ENCODE measurements at places on chromosomes 16 and 17.
A peak's percentile ranks its signal among the peaks of the same experiment; 100 is the strongest.

- DNase-seq = no peak
These were observed 101.8 kb upstream of the METRNL start for GRCh38 chr17:82977606-82978005.

GRCh38 chr16:89143201-89143741 lies 28.3 kb upstream of the CDH15 start:
- no peak for DNase-seq

DNA sequence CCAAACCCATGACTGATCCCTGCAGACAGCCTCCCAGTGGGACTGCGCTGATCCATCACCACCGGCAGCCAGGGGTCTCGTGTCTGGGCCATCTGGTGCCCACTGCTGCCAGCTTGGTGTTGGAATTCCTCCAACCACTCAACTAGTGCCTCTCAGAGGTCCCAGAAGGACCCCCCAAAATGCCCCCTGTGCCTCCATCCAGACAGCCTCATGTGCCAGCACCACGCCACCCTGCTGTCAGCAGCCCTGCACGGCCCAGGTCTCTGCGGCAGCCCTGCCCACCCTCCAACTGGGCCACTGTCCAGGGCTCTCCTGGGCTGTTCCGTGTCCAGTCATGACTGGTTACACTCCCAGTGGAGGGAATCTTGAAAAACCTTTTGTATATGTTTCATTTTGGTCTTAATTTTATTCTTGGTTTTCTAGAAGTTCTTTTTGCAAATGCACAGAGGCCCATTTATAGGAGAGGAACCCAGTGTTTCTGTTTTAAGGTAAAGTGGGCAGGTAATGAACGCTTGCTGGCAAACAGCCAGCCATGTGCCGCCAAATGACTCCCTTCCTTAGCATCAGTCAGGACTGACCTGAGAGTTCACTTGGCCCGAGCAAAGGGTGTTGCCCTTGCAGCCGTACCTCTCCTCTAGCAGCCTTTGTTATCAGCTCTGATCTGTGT lies 34.6 kb downstream of the GRIN2C start:
- no peak for DNase-seq

DNA sequence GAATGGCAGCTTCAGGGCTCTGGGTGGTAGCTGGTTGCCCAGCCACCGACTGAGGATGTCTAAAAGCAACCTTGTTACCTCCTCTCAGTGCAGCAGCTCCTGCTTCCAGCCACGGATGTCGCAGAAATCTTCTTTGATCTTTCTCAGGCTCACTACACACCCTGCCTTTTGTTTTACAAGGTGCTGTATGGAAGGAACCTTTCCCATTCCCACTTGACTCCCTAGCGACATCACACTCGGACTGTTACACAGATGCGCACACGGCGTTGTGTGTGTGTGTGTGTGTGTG lies 135.8 kb upstream of the CPHXL start:
- no peak for DNase-seq

GRCh38 chr16:5309946-5310611 lies 212.5 kb upstream of the EEF2KMT start:
- no peak for DNase-seq

GRCh38 chr16:12958366-12958765 lies 57.0 kb downstream of the SHISA9 start:
- DNase-seq = no peak

GRCh38 chr17:82065638-82066303 lies at the start of gene DUS1L:
Gene DUS1L (minus strand): TSS chr17:82065804. CDS start chr17:82065059, 745 bp downstream.
- peak; percentile 63 for DNase-seq

GRCh38 chr16:70746040-70746707 lies 54.8 kb downstream of the VAC14 start:
- DNase-seq = no peak

DNA sequence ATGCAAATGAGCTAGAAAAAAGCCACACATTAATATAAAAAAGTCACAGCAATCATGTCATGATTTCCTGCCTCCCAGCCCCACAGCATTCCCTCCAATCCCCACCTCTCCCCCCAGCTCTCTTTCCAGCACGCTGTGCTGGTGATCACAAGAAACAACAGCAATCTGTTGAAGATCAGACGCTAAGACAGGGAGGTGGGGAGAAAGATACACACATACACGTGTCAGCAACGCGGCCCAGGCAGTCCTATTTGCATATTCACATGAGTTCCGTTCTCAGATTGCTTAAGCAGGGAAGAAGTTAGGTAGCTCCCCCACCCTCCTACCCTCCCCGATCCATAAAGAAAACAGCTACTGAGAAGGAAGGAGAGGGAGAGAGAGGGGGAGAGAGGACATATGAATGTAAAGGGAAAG lies 405.5 kb upstream of the PSMD7 start:
- DNase-seq = no peak

- DNase-seq = no peak
These were observed 21.3 kb downstream of the C16orf95 start for GRCh38 chr16:87295661-87296531.

DNA sequence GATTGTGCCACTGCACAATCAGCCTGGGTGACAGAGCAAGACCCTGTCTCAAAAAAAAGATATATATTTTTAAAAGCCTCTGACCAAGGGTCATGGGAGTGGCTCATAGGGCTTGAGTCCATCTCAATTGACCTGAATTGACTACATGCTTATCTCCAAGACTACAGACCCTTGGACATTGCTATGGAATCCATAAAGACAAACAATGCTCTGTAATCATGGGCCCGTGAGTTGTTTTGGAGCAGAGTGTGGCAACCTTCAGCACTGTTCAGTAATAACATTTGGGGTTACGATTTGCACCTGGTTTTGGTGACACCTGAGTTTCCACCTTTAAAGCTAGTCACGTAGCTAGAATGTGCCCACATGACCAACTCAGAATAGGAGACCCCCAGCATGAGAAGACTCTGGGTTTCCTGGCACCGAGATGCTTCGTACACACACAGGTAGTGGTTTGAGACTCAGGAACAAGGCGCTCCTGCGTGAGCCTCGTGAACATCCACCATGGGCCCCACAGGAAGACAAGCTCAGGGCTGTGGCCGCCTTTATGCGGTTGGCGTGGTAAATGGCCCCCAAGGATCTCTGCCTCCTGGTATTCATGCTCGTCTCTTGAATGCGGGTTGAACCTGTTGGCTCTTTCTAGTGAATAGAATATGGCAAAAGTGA lies 66.6 kb upstream of the RPH3AL start:
- DNase-seq = no peak

- no peak for DNase-seq
These were observed 47.6 kb downstream of the NLRC5 start for GRCh38 chr16:57036945-57037344.

DNA sequence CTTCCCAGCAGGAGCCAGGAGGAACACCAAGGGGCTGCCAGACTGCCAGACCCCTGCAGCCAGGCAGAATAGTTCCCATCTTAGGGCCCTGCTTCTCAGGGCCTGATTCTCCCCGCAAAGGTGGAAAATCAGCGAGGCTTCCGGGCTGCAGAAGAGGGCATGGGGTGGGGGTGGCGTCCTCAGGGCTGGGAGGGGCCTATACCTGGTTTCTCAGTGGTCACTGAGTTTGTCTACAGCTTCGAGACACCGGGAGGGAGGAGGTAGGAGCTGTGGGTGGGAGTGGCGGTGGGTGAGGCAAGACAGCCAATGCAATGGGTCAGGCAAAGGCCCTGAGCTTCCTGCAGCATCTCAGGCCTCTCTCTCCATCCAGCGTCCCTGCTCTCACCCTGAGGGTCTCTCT lies 14.3 kb downstream of the LRRC75A start:
- DNase-seq = no peak

- no peak for DNase-seq
These were observed 9.1 kb downstream of the SLC39A11 start for GRCh38 chr17:73083432-73083831.

- DNase-seq = no peak
These were observed 82.4 kb downstream of the WNT3 start for GRCh38 chr17:46736100-46736499.

GRCh38 chr17:57011491-57012015 lies 33.6 kb downstream of the SCPEP1 start:
- no peak for DNase-seq

DNA sequence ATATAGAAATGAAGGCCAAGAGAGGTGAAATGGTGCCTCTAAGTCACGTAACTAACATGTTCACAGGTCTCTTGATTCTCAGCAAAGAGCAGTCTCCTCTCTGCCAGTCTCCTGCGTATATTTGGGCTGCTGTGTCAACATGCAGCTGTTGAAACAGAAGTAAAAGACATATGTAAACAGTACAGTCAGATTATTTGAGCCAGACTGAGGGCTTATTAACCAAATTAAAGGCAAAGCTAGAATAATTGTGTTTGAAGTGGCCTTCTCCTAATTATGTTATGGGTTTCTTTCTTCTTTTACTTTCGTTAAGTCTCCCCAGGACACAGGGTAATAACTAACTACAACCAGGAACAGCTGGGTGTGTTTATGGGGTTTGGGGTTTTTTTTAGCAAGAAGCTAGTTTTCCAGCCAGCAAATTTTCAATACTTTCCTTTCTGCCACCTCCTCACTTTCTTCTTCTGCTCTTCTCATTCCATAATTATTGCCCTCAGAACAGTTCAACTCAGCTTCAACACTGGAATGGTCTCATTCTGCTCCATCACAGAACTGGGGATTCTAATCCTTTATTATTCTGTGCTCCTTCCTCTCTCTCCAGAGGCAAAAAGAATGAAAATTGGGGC lies 18.4 kb downstream of the G6PC1 start:
- DNase-seq = no peak

GRCh38 chr17:7857713-7858521 lies at the start of gene CYB5D1:
Gene CYB5D1 (plus strand): TSS chr17:7858003. CDS start chr17:7858135, 132 bp downstream.
- peak; percentile 74 for DNase-seq

DNA sequence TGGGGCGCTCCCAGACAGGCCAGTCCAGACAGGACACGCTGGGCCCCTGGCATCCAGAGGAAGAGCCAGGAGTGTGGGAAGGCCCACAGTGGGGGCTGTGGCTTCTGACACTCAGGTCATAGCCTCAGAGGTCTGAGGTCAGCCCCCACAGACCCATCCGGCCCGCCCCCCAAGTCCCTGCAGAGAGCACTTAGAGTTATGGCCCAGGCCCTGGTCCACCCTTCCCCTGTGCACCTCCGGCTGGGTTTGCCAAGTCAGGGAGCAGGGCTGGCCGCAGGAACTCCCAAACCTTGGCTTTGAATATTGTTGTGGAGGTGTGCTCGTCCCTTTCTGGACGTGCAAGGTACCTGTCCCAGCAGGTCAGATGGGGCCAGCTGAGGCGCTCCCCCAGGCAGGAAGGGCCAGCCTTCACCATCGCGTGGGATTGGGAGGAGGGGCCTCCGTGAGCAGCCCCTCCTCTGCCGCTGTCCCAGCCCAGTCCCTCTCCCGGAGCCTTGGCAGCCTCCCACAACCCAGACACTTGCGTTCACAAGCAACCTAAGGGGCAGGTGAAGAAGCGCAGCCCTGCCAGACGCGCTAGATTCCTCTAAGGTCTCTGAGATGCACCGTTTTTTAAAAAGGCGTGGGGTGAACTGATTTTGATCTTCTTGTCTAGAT lies 74.6 kb downstream of the SOCS1 start:
- no peak for DNase-seq

DNA sequence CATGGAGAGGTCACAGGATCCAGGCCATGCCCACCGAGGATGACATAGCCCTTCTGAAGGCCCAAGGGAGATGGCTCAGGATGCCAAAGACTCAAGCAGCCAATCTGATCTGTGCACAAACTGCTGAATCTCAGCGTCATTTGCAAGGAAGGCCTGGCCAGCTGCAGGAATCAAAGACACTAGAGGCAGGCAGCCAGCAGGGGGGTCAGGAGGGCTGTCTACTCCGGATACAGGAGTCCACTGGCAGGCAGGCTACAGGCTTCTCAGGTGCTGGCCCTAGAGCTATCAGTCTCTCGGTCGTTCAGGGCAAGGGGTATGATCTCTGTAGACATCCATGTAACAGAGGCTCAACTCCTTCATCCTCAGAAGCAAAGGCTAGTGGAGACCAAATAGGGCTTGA lies 1735.3 kb downstream of the TP53TG3F start:
- DNase-seq = no peak

DNA sequence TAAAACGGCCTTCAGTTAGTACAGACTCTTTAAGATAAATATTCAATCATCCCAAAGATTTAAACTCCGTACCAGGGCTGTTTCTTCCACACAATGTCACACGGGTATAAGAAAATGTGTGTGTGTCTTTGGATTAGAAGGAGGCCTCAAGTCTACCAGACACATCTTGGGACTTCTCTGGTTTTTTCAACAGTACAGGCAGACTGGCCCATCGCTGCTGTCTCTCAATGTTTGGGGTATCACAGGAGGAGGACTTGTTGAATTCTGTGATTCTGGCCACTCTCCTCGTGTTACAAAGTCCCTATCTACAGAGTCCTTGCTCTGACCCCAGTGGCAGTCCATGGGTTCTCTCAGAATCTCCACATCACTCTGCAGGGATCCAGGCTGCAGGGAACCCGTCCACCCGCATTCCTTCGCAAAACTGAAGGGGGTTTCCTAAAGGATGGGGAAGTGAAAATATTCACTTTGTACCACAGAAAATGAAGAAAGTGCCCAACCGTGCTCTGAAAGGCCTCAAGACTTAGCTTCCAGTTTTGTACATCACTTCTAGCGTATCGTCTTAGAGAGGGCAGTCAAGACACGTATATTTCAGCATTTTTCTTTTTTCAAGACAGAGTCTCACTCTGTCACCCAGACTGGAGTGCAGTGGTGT lies 373.2 kb downstream of the NPIPA8 start:
- DNase-seq = no peak

- no peak for DNase-seq
These were observed 42.9 kb upstream of the MRTFB start for GRCh38 chr16:14028202-14028601.

DNA sequence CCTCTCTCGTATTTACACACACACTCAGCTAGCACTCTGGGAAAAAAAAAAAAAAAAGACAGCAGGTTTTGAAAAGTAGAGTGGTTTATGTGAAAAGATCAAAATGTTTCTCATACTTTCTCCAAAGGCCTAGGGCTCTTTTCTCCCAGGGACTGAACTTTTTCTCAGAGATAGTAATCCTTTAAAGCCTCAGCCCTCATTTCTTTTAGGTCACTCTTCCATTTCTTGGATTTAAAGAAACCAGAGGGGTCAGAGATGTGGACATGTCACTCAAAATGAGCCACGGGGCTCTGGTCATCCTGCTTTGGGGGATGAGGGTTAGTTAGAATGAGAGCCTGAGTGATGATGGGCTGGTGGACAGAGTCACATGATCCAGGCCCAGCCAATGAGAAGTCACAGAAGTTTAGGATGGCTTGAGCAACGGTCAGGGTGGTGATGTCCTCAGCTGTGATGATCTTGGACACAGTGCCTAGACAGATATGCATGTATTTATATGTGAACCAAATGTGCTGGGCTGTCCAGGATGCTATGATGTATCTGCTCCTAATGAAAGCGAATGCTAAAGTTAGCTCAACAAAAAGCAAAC lies 33.7 kb upstream of the AXIN2 start:
- DNase-seq = no peak

DNA sequence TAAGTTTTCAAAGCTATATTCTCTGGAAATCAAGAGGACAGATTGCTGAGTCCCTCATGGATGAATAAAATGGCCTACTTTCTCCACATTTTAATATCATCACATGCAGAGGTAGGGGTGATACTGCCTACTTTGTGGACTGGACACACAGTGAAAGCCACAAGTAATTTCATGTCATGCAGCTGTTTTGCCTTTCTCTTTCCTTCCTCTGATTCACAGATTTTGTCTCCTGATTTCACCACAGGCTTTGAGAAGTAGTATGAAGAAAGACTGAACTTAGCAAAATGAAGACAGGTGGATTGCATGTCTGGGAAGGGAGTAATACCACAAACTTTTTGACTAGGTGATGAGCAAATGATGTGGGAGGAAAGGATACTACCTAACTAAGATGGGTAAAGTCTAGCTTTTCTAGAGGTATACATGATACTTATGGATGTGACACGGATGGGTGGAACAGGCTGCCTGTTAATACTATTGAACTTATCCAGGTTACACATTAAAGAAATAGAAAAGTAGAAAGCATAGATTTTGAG lies 478.4 kb upstream of the GOT2 start:
- no peak for DNase-seq
